Activated T-cell treated with anti-CD3 and anti-CD28 coated beads, Interleukin-2, amount 50 U/mL, for 48 hours (primary cell): ENCODE measurements at places on chromosomes 13 and 19.

DNA sequence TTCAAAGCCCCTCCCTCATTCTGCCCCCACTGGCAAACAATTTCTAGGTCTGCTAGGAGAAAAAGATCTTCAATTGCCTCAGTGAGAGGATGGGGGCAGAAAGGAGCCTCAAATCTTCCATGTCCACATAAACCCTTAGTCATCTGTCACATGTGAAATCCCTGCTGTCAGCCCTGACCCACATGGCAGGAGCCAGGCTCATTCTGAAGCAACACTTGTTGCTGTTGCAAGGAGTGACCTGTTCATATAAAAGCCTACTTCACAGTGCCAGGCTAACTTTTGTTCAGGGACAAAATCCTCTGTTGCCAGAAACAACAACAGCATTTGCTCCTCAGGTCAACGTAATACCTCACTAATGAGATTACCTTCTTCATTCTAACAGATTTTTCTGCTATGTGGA, 70.5 kb downstream of the IRS2 start:
- no peak for DNase-seq

DNA sequence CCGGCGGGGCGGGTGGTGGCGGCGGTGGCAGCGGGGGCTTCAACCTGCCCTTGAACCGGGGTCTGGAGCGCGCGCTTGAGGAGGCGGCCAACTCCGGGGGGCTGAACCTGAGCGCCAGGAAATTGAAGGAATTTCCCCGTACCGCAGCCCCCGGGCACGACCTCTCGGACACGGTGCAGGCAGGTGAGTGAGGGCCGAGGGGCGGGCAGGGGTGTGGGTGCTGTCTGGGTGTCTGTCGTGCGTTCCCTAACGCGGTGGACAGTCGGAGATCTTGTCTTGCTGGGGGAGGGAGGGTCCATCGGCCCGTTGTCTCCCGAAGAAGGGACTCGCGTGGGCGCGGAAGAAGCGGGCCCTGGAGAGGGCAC, 533 bp downstream of the LRCH1 start:
- DNase-seq, result no peak

DNA sequence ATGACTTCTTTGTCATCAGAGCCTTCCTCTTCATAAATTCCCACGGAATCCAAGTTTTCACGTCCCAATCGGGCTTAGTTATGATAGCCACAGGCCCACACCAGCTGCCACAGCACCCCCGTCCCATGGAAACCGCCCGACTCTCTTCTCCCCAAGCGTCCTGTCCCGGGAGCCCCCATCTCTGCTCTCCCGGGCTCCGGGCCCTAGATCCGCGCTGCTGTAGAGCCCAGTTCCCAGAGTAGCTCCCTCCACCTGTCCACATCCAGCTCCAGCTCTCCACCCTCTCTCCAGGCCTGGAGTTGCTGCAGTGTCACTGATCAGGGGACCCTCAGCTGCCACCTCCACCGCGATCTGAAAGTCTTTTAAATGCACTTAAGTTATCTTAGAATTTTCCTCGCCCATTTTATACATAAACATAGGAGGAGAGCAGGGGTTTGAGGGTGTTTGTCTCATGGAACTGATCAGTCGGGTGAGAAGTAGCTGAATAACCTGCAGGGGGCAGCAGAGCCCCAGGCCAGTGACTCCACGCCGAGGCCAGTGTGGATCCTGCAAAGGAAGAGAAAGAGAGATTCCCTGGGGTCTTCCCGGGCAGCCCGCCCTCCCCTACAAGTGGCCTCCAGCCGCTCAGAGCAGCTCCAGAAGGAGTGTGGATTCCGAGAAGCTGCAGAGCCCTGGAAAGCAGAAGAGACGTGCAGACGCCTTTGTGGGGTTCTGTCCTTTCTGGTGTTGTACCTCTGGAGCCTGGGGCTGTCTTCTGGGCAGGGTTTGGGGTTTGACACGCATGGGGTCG, 1.1 kb upstream of the ZNF763 start:
- peak; percentile 82 for DNase-seq

DNA sequence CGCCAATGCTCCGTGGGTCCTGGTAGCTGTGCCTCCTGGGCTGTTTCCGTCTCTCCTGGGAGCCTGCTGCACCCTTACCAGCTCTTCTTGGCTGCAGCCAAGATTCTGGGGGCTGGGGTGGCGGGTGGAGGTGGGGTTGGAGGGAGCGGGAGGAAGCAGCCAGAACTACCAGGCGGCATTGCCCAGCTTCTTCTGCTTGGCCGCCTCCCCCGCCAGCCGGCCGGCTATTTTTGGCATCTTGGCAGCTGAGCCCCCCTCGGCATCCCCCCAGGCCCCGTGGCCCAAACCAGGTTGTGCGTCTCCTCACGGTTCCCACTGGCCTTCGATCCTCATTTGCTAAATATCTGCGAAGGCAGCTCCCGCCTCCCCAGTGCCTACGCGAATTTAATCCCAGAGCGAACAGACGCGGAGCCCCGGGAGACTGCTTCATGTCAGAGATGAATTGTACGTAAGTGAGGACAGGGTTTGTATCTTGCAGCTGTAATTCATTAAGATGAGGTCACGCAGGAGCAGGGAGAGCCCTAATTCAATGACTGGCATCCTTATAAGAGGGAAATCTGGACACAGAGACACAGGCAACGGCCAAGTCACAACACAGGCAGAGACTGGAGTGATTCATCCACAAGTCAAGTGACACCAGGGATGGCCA, 12.8 kb upstream of the PEAK3 start:
- no peak for DNase-seq

- peak; percentile 28 for DNase-seq
These were observed 63.5 kb upstream of the GPR183 start for GRCh38 chr13:99370481-99371275.

DNA sequence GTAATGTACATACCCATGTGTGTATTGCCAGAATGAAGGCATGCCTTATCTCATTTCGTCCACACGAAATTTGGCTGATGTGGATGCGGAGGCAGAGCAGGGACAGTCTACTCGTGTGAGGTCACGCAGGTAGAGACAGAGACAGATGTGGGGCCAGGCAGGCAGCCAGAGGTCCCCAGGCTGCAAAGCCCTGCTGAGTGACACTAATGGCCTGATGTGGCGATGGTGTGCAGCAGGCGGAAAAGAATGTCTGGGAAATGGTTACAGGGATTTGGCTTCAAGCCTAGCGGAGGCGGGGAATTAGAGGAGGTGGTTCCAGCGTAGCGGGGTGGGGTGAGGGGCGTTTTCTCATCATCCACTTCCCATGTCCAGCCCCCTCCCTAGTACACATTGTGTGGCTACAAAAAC, 4.2 kb upstream of the IZUMO2 start:
- DNase-seq, result no peak

DNA sequence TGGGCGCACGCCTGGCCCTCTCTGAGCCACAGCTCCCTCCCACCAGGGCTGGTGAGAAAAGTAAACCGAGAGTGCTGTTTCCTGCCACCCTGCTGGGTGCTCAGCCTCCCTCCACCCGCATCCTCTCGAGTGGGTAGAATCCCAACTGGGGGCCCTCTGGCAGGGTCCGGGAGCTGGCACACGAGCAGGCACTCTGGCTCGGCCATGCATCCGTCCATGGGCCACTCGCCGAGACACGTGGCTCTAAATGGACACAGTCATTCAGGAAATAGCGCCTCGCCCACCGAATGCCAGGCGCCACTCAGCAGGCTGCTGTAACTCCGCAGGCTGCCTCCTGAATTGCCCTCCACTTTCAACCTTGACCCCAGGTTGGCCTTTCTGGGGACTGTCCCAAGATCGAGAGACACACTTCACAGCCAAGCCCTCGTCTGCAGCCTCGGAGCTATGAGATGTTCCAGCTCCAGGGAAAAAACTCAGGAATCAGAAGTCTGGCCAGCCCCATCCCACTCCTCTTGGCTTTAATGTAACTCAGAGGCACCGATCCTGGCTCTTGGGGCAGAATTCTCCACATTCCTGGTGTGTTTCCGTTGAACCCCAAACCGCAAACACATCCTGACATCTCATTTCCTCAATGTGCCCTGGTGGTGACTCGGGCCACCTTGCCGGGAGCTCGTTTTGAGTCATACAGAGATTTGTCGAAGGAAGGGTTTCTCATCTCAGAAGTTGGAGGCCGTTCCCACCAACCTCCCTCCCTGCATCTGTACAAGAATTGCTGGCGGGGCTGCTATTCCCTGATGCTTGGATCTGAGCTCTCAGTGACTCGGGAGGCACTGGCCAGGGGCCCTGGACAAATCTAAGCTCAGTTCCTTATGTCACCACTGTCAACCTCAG, 14.1 kb downstream of the KLF2 start:
- DNase-seq, result peak; percentile 81

DNA sequence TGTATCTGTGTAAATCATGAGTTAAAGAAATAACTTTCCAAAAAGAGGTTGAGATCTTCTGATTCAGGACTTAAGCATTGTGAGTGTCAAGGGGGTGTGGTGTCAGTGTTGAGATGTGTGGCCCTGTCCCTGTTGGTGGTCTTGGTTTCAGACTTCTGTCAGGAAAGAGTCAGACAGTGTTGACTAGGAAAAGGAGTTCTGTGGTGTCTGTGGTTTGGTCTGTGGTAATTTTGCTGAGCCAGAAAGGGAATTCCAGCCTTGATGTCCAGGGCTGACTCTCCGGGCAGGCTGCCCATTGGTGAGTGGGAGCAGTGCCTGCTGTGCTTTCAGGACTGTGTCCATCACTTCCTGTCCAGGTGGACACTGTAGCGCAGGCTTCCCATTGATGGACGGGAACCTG, 39.8 kb upstream of the IGFL4 start:
- no peak for DNase-seq

- no peak for DNase-seq
These were observed 24.7 kb downstream of the URI1 start for GRCh38 chr19:29966588-29967249.

- DNase-seq, result peak; percentile 31
These were observed 47.7 kb downstream of the DOCK9 start for GRCh38 chr13:98930151-98930591.

DNA sequence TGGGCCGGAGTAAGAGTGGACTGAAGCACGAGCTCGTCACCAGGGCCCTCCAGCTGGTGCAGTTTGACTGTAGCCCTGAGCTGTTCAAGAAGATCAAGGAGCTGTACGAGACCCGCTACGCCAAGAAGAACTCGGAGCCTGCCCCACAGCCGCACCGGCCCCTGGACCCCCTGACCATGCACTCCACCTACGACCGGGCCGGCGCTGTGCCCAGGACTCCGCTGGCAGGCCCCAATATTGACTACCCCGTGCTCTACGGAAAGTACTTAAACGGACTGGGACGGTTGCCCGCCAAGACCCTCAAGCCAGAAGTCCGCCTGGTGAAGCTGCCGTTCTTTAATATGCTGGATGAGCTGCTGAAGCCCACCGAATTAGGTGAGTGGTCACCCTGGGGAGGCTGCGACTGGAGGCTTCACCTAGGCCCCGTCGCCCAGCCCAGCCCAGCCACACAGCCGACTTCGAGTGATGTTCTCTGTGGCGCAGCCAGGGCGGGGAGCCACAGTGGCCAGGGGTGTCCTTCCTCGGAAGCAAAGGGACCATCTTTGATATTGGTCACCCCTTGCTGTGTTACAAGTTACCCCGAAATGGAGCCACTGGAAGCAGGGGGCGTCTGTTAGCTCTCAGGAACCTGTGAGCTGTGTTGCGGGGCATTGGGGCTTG, 5.6 kb downstream of the PIAS4 start:
- no peak for DNase-seq

DNA sequence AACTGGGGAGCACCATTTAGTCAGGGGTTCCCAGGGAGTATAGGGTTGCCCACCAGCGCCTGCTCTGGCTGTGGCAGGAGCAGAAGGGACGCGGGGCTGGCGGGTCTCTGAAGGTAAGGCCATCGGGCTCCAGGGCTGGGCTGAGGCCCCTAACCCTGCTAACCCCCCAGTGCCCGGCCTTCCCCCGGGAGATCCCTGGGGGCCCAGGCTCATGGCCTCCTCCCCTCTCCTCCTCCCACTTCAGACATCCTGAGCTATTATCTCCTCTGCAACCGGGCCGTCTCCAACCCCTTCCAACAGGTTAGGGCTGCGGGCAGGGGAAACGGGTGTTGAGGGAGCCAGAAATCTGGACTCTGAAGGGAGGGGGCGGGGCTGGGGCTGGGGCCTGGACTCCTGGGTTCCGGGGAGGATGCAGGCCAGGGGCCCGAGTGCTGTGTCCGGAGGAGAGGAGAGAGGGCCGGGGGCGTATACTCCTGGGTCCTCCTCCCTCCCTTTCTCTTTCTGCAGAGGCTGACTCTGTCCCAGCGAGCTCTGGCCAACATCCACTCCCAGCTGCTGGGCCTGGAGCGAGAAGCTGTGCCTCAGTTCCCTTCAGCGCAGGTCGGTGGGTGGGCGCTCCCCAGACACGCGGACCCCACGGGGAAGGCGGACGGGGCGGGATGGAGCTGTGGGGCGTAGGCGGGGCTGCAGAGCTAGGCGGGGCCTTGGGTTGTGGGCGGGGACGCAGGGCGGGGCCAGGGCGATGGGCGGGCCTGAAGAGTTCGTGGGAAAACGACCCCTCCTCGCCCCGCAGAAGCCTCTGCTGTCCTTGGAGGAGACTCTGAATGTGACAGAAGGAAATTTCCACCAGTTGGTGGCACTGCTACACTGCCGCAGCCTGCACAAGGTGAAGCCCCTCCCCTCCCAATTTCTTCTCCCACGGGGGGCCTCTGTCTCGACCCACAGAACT, 15.3 kb downstream of the TTYH1 start:
- DNase-seq, result peak; percentile 68
